ENCODE measurements at places on chromosomes 1 and 21.

DNA sequence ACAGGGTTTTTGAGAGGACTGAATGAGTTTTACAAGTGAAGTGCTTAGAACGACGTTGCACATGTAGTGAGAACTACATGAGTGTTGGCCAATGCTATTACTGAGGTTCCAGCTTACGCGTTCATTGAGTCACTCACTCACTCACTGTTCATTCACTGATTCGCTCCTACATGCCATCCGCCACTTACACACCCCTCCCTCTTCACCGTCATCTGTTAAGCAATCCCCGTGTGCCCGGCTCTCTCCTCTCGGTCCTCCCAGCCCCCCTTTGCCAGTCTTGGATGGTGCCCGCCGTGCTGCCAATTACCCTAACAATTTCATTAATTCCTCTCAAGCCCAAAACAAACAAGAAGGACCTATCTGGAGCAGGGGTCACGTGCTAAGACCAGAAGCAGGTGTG, 27.3 kb upstream of the EPHA2 start:
- no peak for DNase-seq

- DNase-seq = no peak
Measured at GRCh38 chr1:160777486-160778089, 18.4 kb upstream of the LY9 start.

GRCh38 chr1:6666696-6667095, 34.9 kb downstream of the DNAJC11 start:
- no peak for DNase-seq

DNA sequence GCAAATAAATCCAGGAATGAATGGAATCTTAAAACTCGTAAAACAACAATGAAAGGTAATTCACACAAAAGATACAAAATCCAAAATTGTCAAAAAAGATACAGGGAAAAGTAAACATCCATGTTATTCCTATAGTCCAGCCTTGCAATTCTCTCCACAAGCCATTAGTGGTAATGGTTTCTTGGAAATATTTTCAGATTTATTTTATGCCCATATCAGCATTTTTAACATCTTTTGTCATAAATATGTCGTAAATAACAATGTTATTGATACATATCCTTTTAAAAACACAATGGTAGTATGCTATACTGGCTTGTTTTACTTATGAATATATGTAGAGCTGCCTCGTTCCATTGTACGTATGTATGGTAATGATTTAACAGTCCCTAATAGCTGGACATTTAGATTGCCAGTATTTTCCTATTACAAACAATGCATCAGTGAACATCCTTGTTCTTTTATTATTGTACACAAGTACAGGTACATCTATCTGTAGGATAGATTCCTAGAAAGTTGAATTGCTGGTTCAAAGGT, 30.6 kb downstream of the DNTTIP2 start:
- no peak for DNase-seq

DNA sequence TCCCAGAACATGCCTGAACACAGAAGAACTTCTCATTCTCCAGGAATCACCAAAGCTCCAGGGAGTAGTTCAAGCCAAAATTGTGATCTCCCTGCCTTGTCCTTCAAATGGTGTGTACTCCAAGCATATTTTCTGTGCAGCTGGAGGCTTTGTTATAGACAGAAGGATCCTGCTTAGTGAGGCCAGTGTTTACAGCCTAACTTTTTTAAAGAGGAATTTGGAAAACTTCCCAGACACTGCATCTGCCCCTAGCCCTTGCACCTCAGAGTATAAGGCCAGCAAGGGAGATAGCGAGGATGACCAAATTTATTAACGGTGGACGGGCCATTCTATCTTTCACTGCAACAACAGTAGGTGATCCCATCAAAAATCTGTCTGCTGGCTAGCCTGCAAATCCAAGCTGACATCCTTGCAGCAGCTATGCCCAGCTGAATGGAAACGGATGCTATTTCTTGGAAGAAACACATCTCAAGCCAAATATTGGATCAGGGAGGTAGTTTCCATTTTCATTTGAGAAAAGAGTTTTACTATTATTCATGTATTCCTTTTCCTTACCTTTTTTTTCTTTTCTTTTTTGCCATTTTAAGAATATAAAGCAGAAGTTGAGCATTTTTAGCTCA, 249.8 kb downstream of the USH2A start:
- no peak for DNase-seq

- no peak for DNase-seq
Measured at GRCh38 chr1:164660412-164660772, 101.4 kb downstream of the PBX1 start.

DNA sequence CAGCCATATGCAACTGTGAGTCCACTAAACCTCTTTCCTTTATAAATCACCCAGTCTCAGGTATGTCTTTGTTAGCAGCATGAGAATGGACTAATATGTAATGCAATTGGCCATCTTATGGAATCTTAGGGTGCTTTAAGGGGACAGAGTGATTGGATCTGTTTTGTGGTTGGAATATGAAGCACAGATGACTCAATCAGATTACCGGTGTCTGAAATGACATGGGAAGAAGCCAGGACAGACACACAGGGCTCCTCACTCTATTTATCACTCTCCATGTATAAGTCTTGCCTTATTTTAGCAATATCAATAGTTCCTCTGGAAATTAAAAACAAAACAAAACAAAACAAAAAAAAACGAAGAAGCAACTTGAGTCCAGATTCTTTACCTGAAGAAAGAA, 12.9 kb downstream of the KCNJ6 start:
- DNase-seq = no peak

- no peak for DNase-seq
Measured at GRCh38 chr1:26409191-26409807, 1.3 kb upstream of the LIN28A start.

DNA sequence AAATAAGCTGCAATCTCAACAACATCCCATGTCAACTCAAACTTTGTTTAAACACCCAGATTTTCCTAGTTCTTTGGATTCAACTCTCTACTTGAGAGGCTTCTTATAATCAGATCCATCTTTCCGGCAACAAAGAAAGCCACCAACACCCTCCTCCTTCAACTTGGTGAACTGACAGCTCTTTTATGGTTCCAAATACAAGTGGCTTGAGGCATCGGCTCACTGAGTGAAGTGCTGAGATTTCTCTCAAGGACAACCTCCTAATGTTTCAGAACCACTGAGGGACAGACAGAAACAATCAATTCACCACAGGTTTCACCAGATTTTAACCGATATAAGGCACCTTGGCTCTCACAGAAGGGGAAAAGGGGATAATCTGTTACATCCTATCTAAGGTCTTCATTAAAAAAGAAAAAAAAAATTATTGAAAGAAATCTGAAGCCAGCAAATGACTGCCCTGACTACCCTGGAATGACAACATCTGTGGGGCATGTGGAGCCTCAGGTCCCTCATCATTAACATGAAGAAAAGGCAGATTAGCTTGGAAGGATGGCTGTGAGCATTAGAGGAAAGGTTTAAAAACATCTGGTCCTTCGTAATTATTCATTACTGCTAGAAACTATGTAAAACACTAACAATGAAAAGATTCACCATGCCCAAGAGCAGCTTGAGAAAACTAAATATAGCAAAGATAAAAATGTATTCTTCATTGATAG, 50.9 kb downstream of the PTPN14 start:
- DNase-seq = no peak

GRCh38 chr1:107541412-107541811, 400.6 kb downstream of the NTNG1 start:
- DNase-seq = no peak

GRCh38 chr1:240888039-240888786, 276.3 kb upstream of the GREM2 start:
- DNase-seq = no peak

DNA sequence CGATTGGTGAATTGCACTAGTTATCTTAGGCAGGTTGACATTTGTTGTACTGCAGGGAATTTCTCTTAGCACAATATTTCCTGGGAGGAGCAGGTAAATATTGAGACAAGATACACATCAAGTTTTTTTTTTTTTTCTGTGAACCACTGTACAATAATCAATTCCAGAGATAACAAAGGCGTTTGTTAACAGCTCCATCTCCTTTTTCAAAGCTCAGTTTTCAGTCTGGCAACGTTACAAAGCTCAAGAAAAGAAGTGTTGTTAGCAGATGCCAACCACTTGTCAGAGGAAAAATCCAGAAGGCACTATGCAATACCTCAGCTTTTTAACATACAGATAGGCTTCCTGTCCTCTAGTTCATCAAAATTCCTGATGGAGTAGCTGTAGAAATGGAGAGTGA, 40.9 kb upstream of the DAB1 start:
- no peak for DNase-seq

DNA sequence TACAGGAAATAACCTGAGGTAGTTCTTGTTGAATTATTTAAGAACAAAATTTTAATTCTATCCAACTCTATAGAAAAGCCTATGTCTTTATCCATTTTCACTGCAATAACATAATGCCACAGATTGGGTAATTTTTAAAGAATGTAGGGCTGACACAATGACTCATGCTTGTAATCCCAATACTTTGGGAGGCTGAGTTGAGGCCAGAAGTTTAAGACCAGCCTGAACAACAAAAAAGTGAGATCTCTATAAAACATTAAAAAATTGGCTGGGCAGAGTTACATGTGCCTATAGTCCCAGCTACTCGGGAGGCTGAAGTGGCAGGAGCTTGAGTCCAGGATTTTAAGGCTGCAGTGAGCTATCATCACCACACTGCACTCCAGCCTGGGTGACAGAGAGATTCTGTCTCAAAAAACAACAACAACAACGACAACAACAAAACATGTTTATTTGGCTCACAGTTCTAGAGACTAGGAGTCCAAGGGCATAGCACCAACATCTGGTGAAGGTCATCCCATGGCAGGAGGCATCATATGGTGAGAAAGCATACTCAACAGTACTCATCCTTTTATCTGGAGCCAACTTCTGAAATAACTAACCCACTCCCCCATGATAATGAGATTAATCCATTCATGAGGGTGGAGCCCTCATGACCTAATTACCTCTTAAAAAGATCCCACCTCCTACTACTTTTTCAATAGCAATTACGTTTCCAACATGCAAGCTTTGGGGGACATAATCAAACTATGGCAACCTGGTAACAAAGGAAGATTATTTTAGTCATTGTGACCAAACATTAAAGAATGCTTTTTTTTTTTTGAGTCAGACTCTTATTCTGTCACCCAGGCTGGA, 59.6 kb downstream of the ABL2 start:
- no peak for DNase-seq

DNA sequence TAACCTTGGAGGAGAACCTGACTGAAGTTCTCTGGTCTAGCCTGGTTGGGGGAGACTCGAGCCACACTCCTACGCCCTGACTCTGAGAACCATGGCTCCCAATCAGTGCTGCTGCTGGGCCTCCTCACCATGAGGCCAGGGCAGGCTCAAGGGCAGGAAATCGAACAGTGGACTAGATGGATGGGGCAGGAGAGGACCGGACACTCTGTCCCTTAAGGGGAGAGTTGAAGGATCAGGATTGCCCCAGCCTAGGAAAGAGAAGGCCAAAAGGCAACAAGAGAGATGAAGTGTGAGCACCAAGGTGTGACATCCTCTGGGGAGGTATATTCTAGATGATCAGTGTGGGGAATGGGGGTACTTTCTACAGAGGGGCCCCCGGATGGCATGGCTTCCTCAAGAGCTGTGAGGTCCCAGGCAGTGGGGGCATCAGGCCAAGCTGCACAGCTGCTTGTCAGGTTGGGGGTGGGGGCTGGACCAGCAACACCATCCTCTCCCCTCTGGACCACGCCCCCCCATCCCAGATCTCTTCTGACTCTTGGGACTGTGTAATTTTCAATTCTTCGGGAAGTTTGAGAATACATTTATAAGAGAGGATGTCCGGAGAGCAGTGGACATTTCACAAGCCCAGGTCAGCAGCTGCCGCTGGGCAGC, 34.0 kb downstream of the MX1 start:
- DNase-seq = no peak

GRCh38 chr1:181129771-181130606, 41.5 kb downstream of the IER5 start:
- no peak for DNase-seq

GRCh38 chr1:208423526-208423925, 179.3 kb upstream of the PLXNA2 start:
- DNase-seq = no peak

- DNase-seq = no peak
Measured at GRCh38 chr1:214301526-214301925, 20.6 kb downstream of the SMYD2 start.

GRCh38 chr1:110472546-110472945, 21.6 kb downstream of the PROK1 start:
- no peak for DNase-seq

- DNase-seq = no peak
Measured at GRCh38 chr1:153608742-153609584, 4.0 kb downstream of the S100A16 start.

DNA sequence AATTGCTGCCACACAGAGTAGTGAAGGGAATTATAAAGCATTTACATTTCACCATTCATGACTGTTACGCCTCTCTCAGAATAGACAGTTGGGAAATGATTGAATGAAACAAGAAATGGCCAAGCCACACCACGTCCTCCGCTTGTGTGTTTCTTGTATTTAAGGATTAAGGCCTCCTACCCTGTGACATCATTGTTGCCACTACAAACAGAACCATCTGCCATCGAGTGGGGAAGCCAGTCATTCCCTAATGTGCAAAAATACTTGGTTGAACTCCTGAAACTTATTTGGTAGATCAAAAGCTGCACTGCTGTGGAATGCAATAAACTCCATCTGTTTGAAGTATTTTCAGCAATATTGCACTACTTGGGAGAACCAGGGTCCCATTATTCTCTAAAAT, 99.0 kb upstream of the C1orf105 start:
- DNase-seq = no peak

- DNase-seq = no peak
Measured at GRCh38 chr1:78640462-78640861, 9.2 kb upstream of the IFI44 start.

DNA sequence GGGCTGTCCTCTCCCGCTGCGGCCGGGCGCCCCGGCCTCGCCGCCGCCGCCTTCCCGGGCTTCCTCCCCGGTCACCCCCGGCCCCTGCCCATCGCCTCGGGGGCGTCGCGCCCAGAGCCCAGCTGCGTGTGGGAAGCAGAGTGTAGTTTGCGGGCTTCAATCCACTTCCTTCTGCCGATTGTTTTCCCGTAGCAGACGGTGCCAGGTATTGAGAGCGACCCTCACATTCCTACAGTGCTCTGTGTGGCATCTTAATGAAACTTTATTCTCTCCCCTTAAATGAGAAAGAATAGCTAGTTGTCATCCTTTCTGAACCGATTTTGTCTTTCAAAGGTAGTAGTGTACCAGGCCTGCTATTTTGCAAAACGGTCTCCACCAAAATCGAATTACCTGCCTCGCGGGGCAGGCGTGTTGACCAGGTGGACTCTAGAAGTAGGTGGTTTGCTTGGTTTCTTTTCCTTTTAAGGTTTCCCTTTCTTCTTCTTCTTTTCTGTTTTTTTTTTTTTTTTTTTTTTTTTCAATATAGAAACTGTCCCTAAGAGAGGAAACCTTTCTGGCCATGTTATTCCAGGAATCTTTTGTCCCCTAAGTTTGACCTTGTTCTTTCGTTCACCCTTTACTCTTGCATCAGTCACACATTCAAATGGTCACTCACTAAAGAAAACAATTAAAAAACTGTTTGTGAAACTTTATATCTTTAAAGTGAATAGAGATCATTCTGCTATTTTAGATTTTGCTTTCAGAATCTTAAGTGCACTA, 881 bp downstream of the USP25 start:
- no peak for DNase-seq

- DNase-seq = no peak
Measured at GRCh38 chr1:72830606-72831390, 548.5 kb upstream of the NEGR1 start.

GRCh38 chr1:70778934-70779333, 268.7 kb downstream of the PTGER3 start:
- no peak for DNase-seq

All from activated CD8-positive, alpha-beta memory T cell treated with anti-CD3 and anti-CD28 coated beads for 1 hour (primary cell).